Common myeloid progenitor, CD34-positive (primary cell): ENCODE measurements at places on chromosomes 13 and 19.
A peak's percentile ranks its signal among the peaks of the same experiment; 100 is the strongest.

DNA sequence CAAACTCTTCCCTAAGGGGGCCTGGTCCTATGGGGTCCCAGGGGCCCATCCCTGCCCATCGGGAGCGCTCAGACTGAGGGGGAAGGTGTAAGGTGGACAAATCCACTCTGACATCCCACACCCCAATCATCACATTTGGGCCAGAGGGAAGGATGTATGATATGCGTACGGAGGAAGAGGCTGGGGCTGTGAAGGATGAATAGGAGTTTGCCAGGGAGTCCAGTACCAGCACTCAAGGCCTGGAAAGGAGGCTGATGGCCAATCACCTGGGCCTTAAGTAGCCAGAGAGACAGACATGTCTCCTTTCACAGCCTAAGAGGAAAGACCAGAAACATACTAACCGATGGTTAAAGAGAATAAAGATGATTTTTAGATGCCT is 14.9 kb downstream of the TJP3 start:
- DNase-seq: no peak

- no peak for DNase-seq
These were observed 154.3 kb downstream of the FGF9 start for GRCh38 chr13:21825186-21825585.

GRCh38 chr13:113552079-113552478 is 32.5 kb upstream of the TFDP1 start:
- DNase-seq: no peak

DNA sequence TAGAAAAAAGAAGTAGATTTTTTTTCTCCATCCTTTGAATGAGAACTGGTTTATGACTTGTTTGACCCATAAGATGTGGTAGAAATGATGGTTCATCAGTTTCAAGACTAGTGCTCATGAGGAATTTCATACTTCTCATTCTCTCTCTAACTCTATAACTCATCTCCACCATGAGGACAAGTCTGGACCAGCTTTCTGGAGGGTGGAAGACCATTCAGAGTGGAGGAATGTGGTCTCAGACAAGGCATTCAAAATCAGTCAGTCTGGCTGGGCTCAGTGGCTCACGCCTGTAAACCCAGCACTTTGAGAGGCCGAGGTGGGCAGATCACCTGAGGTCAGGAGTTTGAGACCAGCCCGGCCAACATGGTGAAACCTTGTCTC is 3.5 kb upstream of the EID2 start:
- DNase-seq: no peak

GRCh38 chr13:93262729-93263345 is 36.2 kb downstream of the GPC6 start:
- no peak for DNase-seq

- no peak for DNase-seq
These were observed 160.7 kb downstream of the LMO7 start for GRCh38 chr13:75796825-75797224.

DNA sequence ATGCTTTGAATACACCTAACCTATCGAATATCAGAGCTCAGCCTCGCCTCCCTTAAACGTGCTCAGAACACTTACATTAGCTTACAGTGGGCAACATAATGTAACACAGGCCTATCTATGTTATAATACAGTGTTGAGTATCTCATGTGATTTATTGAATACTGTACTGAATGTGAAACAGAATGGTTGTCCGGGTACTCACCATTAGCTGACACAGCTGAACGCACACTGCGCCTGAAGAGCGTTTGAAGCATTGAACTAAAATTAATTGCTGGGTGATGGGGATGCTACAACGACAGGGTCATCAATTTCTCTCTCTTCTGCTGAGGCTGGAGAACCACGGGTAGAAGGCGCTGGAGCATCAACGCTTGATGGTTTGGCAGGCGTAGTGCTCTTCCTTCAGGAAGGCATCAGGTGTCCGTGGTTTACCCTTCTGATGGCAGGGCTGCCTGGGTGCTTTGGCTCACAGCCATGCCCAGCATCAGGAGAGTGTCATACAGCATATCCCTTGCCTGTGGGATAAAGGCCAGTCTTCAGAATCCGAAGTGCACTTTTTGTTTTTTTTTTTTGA is 46.9 kb upstream of the UBE2L5 start:
- DNase-seq: no peak

DNA sequence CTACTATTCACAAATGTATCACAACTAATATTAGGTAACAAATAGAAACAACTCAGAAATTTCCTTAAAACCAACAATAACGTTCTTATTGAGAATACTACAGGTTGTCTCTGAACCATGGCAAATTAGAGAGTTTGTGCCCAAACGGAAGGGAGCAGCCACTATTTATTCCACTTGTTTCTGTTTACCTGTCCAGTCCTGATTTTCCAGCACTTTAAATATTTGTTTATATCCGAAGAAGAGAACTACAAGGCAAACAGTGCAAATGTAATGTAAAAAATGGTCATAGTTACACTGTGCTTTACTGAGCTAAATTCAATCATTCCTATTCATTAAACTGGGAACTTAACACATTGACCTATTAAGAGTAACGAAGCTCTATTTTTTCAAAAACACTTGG is 9.2 kb downstream of the SUCLA2 start:
- DNase-seq: no peak

- DNase-seq: peak; percentile 79
These were observed 21.3 kb downstream of the VRK3 start for GRCh38 chr19:50003810-50004419.

GRCh38 chr19:36527873-36528193 is 238 bp downstream of the ZNF260 start:
- no peak for DNase-seq

DNA sequence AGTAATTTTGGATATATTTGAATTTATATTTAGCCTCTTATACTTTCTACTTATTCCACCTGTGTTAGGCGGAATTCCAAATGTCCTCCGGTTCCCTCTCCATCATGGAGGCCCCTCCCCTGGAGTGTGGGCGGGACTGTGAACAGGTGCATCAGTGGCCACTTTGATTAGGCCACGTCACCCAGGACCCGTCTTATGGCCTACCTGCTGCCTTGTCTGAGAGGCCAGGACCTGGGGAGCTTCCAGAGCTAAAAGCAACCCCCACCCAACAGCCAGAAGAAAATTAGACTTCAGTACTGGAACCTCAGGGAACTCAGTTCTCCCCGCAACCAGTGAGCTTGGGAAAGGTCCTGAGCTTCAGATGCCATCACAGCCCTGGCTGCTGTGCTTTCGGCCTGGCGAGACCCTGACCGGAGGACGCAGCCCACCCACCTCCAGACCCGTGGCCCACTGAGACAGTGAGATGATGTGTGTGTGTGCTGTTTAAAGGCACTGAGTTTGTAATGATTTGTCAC is 200.2 kb upstream of the SOX1 start:
- DNase-seq: no peak

GRCh38 chr19:7874076-7874896 is at the start of gene PRR36:
TSS of gene PRR36 (minus strand) at chr19:7874390. CDS start at chr19:7873689, 701 bp downstream.
- peak; percentile 60 for DNase-seq

DNA sequence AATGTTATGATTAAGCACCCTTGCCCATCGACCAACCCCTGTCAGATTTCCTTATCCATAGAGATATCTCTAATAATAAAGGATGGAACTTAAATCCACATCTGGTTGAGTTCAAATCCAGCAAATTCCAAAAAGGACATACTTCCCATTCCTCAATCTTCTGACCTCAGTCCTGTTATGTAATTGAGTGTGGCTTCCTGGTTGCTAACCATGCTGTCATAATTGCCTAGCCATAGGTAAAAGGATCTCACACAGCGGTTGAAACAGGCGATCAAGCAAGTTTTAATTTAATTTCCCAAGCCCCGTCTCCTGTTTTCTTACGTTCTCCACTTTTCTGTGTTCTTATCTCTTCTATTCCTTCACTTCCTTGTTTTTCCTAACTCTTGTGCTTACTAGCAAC is 550.3 kb downstream of the GPC6 start:
- DNase-seq: no peak
